ENCODE measurements at places on chromosomes 12 and 14.
A peak's percentile ranks its signal among the peaks of the same experiment; 100 is the strongest.

DNA sequence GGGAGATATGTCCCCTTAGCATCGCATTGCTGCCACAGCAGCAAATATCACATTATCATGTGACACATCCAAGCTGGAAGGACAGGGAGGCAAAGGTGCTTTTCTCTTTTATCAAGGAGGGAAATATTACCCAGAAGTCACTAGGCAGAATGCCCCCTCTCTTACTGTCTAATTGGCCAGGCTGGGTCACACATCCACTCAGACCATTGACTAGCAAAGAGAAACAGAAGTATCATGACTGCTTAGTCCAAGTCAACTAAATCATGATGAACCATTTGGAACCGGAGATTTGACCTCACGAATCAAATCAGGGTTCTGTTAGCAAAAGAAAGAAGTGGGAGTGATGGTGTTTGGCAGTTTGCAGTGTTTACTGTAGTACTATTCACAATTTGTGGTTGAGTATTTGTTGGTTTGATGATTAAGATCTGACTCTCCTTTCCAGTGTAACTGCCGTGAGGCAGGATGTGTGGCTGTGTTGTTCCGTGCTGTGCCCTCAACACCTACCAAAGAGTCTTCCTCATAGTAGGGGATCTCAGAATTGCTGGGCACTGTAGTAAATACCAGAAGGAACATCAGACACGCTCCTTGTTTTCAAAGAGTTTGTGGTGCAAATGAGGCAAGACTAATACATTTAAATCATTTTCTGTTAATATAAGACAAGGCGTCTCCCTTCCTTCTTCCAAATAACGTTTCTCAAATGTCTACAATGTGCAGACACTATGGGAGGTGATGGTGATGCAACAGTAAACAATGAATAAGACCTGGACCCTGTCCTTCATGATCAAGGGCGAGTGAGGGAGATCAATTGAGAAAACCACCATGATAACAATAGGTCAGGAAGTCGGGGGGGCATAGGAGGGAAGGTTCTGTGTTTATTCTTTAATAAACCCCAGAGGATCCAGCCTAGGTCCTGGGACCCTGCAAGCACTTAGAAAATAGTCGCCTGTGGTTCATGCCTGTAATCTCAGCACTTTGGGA, 194.4 kb upstream of the CRY1 start:
- no peak for DNase-seq

GRCh38 chr12:12357719-12358461, 1.0 kb downstream of the BORCS5 start:
- DNase-seq = peak; percentile 13

DNA sequence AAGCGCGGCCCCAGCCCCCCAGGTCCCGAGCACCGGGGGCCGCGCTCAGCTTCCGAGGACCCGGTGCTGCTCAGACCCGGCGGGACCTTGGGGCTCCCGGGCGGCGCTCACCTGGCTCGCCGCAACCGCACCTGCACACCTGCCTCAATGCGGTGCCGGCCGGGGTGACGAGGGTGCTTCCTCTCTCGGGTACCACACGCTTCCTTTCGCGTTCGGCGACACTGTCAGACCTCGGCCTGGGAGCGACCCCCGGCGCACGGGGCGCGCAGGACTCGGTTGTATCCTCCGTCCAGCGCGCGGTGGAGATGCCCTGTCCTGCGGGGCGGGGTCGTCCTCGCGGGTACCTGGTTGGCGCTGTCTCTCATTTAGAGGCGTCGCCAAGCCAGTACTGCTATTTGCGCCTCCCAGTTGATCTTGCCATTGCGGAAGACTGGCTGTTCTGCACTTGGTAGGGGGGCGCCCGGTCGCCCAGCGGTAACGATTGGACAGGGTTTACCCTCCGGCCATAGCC, 718 bp downstream of the PACS2 start:
- peak; percentile 11 for DNase-seq

GRCh38 chr14:29941401-29941800, 13.8 kb upstream of the PRKD1 start:
- no peak for DNase-seq

DNA sequence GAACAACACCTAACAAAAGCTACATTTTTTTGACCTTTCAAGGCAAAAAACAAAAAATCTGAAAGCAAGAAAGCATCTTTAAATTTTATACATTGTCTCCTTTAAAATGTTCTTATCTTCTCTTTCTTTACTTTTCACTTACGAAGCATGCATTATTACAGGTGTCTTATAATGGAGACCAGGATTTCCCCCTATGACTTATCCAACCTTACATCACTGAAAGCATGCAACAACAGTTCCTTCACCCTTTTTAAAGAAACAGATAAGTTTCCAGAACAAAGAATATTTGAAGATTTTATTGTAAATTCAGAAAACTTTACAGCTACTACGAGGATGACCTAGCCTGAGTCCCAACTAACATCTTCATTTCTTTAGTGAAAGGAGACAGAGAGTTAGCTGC, 277.2 kb downstream of the AKAP6 start:
- no peak for DNase-seq

DNA sequence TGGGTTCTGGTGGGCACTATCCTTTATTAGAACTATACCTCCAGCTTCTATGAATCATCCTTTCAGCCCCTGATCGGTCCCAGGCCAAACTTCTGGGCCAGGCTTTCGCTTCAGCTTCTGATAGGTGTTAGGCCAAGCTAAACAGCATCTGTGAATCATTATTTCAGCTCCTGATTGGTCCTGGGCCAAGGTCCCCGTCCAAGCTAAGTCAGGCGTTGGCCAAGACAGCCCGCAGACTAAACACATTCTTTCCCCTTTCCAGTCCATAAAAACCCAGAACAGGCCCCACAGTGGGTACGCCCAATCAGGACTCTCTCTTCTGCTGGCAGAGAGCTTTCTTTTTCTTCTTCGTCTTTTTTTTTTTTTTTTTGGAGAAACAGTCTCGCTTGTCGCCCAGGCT, 1808.9 kb upstream of the SEL1L start:
- no peak for DNase-seq

DNA sequence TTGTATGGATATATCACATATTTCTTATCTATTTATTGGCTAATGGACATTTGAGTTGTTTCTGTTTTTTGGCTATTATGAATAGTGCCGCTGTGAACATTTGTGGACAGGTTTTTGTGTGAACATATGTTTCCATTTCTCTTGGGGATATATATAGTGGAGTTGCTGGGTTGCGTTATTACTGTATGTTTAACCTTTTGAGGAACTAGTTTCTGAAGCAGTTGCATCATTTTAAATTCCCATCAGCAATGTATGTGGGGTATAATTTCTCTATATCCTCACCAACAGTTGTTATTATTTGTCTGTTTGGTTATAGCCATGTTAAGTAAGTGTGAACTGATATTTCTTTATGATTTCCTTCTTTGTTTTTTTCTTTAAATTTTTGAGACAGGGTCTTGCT, 10.7 kb downstream of the TCTN2 start:
- no peak for DNase-seq

DNA sequence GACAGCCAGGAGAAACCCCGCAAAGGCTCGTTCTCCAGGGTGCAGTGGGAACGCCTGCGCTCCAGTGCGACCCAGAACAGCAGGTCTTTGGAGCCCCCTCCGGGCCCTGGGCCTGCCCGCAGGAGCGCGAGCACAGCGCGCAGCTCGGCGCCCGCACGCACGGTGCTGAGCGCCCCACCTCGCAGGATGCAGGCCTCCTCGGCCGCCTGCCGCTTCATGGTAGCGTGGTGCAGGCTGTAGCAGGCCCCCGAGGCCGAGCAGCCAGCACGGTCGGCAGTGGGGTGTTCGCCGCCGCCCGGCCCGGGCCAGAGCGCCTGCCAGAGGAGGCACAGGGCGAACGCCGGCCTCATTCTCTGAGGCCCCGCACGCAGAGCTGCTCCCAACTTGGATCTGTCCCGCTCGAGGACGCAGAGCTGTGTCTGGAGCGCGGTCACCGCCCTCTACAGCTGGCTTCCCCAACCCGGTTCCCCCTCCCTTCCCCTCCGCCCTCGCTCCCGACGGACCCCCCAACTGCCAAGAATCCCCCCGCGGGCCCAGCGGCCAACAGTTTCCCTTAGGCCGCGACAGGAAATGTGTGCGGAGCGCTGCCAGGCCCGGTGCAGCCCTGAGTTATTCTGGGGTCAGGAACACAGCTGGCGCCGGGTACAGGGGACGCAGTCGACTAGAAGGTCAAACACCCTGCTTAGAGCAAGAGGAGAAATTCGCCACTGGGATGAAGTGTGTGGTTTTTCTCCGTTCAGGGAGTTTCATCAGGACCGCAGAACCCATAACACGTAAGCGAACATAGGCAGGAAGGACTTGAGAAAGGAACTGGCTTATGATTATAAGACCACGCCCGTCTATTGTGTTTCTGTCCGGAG, at the start of gene CLEC14A:
Gene CLEC14A (minus strand): TSS at position 421 of the 860 bp plus-strand sequence. CDS start 71 bp downstream, at position 350.
- DNase-seq = no peak

DNA sequence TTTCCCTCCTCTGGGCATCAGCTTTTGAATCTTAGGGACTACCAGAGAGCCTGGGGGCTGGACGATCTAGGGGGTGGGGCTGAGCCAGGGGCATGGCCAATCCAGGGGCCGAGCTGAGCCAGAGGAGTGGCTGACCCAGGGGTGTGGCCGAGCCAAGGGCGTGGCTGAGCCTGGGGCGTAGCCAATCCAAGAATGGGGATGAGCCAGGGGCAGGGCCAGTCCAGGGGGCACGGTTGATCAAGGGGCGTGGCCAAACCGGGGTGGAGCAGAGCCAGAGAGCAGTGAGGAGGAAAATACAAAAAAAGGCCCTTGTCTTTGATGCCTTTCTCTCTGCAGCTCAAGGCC, 219.3 kb upstream of the NOS1 start:
- peak; percentile 77 for DNase-seq

- DNase-seq = no peak
Measured at GRCh38 chr14:61752626-61753025, 9.6 kb upstream of the SNAPC1 start.

GRCh38 chr12:25699454-25699853, 146.4 kb upstream of the LMNTD1 start:
- no peak for DNase-seq

- DNase-seq = no peak
Measured at GRCh38 chr14:95481391-95482022, 34.9 kb downstream of the SYNE3 start.

DNA sequence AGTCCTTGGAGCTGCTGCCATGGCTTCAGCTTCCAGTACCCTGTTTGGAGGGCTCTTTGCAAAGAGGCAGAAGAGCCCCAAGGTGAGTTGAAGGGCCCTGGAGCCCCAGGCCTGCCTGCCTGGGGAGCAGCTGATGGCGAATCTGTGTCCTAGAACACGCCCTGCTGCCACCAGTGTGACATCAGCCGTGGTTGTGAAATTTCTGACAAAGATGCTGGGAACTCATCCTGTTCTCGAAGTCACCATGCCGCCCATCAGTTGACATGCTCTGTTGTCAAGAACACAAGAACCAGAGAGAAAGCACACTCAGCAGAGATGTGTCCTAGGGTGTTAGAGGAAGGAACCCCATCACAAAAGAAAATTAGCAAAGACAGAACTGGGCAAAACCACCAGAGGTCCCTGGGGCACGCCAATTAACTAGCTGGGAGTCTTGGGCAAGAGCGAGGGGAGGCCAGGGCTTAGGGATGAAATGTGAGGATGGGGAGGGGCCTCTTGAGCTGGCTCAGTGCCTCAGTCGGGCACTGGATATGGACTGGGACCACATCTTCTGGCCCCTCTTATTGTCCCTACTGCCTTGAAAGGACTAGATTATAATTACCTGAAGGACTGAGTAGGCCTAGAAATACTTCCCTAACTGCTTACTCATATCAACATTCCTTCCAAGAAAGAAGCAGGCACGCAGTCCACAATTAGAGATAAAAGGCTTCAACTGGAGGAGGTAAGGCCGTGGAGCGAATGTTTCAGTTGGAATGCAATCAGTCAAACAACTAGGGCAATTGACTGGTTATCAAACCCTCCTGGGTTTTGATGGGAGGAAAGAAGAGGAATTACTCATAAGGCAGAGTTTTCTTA, 163.1 kb downstream of the CACNA1C start:
- no peak for DNase-seq

GRCh38 chr12:121697093-121697698, 15.4 kb upstream of the TMEM120B start:
- peak; percentile 71 for DNase-seq

GRCh38 chr12:99108924-99109323, 463.8 kb downstream of the APAF1 start:
- no peak for DNase-seq

- no peak for DNase-seq
Measured at GRCh38 chr14:89214221-89214965, 202.6 kb downstream of the FOXN3 start.

- DNase-seq = no peak
Measured at GRCh38 chr14:27067961-27068360, 470.1 kb upstream of the NOVA1 start.

DNA sequence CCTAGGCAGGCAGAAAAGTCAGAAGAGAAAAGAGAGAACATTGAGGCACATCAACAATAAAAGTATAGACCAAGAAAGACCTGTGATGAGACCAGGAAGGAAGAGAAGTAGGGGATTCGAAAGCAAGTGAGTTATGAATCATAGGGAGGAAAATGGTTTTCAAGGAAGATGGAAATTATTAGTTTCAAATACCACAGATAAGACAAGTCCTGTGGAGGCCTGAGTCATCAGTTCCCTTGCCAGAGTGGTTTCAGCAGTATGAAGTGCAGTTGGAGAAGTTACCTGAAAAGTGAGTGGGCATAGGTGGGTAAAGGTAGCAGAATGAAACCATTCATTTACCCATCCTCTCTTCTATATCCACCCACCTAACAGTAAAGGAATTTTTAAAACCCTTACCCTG, 25.2 kb upstream of the TSPAN8 start:
- no peak for DNase-seq

GRCh38 chr12:13073173-13073572, 29.0 kb downstream of the FAM234B start:
- DNase-seq = no peak

DNA sequence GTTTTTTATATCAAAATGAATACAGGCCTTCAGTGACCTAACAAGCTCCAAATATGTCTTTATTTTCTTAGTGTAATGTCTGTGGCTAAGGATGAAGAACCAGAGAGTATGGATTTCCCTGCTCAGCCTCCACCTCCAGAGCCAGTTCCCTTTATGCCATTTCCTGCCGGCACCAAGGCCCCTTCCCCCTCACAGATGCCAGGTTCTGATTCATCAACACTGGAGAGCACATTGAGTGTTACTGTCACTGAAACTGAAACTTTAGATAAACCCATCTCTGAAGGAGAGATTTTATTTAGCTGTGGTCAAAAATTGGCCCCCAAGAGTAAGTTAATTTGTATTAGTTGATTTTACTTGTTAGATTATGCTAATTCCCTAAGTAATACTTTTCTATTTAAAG, 61.0 kb downstream of the KIAA0586 start:
- no peak for DNase-seq

GRCh38 chr12:80837342-80837978, 100.3 kb downstream of the LIN7A start:
- peak; percentile 70 for DNase-seq

Data from SK-MEL-5 (cell line).